ENCODE measurements at places on chromosomes 16 and 17.

- no peak overlapping the region for H3K4me3 ChIP-seq
- H3K27ac ChIP-seq: no peak overlapping the region
- H3K4me1 ChIP-seq: no peaks in the 10 kb centered on the region
- no peaks in the 10 kb centered on the region for H3K27me3 ChIP-seq
- no peaks in the 10 kb centered on the region for H3K36me3 ChIP-seq
- DNase-seq: peak; percentile 36
Measured at GRCh38 chr16:57519796-57520360, 16.5 kb downstream of the CCDC102A start.

- H3K27me3 ChIP-seq: peaks cover 14% of the 10 kb centered on the region
- H3K27ac ChIP-seq: no peak overlapping the region
- no peaks in the 10 kb centered on the region for H3K4me1 ChIP-seq
- no peak for DNase-seq
- H3K36me3 ChIP-seq: no peaks in the 10 kb centered on the region
Measured at GRCh38 chr16:27892879-27893278, 170.6 kb downstream of the GSG1L start.

DNA sequence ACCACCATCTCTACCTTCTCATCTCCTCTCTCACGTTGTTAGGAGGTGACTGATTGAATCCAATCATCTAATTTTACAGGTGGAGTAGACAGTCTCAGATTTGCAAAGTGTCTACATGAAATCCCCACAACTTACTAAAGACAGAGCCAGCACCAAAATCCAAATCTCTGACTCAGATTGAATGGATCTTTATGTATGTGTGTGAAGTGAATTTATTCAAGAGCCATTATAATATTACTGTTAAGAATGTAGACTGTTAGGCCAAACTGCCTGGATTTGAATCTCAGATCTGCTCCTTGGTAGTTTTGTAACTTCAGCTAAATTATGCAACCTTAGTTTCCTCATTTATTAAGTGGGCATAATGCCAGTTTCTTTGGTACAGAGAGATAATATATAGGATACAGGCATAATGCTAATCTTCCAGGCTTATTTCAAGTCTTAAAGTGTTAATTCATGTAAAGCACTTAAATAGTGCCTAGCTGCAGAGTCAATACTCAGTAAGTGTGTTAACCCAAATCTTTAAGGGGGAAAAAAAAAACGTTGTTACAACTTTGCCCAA lies 12.7 kb downstream of the CNEP1R1 start:
- H3K36me3 ChIP-seq: no peaks in the 10 kb centered on the region
- H3K27ac ChIP-seq: no peak overlapping the region
- H3K4me3 ChIP-seq: no peak overlapping the region

DNA sequence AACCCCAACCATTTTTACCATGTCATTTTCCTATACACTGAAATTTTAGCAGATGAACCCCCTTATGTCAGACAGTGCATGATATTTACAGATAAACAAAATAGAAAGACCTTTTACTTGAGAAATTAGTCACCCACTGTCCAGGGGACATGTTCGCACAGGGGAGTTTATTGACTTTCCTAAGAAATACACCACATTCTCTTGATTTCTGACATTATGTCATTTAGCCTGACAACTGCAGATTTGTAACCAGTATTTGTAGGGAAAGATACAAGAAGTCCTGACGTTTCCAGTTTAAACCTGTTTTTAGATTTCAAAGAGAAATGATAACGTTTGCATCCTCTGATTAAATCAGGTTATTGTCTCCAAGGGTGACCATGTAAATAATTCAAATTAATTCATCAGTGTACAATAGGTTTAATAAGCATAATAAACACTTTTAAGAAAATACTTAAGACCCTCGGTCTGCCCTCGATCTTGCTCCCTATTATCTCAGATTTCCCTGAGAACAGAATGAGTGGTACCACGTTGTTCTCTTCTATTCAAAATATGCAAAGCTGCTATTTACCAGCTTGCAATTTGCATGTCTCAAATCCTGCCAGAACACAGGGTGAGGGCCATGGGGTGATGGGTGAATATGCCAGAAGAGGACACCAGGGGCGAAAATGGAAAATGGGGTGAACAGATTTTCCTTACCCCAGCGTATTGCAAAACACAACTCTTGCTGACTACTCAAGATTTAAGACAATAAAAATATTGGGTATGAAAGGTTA lies 2.1 kb upstream of the LYRM9 start:
- no peak overlapping the region for H3K4me3 ChIP-seq
- H3K4me1 ChIP-seq: peaks cover 12% of the 10 kb centered on the region
- no peaks in the 10 kb centered on the region for H3K36me3 ChIP-seq
- H3K27me3 ChIP-seq: peaks cover 13% of the 10 kb centered on the region
- no peak overlapping the region for H3K27ac ChIP-seq

- H3K4me1 ChIP-seq: no peaks in the 10 kb centered on the region
- no peaks in the 10 kb centered on the region for H3K36me3 ChIP-seq
Measured at GRCh38 chr16:60681043-60681442, 1355.2 kb downstream of the CDH8 start.

DNA sequence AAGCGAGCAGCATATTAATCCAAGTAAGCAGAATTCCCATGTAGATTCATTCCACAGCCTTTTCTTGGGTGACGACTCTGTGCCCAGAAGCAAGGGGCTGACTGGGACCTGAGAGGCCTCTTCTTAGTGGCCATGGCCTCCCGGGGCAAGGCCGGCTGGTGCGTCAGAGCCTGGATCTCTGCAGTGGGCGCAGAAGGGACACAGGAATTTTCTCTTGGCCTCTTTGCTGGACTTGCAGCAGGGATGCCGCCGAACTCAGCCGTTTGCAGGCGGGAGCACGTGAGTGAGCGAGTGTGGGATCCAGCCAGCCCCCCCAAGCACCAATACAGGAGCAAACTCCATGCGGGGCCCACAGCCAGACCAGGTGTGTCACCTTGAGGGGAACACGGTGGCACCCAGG lies 151.8 kb downstream of the RPTOR start:
- H3K4me1 ChIP-seq: peaks cover 6% of the 10 kb centered on the region
- no peak overlapping the region for H3K27ac ChIP-seq
- H3K4me3 ChIP-seq: no peak overlapping the region
- DNase-seq: no peak

DNA sequence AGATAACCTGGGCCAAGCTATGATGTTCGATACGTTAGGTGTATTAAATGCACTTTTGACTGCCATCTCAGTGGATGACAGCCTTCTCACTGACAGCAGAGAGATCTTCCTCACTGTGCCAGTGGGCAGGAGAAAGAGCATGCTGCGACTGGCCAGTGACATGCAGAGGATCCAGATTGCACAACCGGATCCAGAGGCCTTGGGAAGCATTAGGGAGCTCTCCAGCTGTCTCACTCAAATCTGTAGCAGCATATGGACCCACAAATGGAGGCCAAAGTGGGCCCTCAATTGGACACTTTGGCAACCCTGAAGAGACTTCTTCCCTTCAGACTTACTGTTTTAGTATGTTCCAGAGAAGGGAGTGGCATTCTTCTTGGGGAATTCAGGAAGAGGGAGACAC lies 20.9 kb downstream of the PDZD9 start:
- no peak for DNase-seq
- H3K36me3 ChIP-seq: peaks cover 69% of the 10 kb centered on the region
- H3K27ac ChIP-seq: no peak overlapping the region

DNA sequence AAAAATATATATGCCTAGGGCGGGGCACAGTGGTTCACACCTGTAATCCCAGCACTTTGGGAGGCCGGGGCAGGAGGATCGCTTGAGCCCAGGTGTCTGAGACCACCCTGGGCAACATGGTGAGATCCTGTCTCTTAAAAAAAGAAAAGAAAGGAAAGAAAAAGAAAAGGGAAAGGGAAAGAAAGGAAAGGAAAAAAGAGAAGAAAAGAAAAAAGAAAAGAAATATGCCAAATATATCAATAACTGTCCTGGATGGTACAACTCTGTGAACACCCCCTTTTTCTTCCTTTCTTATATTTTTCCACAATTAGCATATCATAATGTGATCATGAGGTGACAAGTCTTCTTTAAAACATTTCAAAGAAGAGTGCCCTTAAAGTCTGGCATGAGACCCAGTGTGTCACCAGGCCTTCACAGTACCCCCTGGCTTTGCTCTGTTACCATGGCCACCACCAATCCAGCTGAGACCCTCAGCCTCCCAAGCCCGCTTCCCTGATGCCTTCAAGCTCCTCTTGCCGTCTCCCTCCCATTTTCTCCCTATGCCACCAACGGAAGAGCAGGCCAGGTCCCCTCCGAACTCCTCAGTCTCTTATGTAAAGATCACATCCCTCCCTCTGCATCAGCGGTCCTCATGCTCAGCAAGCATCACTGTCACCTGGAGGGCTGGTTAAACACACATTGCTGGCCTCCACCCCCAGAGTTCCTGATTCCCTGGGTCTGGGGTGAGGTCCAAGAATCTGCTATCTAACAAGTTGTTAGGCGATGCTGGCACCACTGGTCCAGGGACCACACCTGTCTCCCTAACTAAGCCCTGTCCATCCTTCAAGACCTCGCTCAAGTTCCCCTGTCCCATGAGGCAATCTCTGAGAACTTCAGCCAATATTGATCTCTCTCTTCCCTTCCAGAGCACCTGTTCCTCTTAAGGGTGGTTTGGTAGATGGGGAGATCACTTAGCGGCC lies 44.5 kb downstream of the CUEDC1 start:
- DNase-seq: no peak
- no peaks in the 10 kb centered on the region for H3K27me3 ChIP-seq
- no peak overlapping the region for H3K4me3 ChIP-seq
- no peaks in the 10 kb centered on the region for H3K36me3 ChIP-seq

- DNase-seq: no peak
- no peak overlapping the region for H3K27ac ChIP-seq
- no peaks in the 10 kb centered on the region for H3K27me3 ChIP-seq
- H3K36me3 ChIP-seq: no peaks in the 10 kb centered on the region
- no peaks in the 10 kb centered on the region for H3K4me1 ChIP-seq
Measured at GRCh38 chr16:64351121-64351520, 770.7 kb downstream of the CDH11 start.

GRCh38 chr17:70905796-70906195 lies 736.5 kb downstream of the KCNJ2 start:
- no peaks in the 10 kb centered on the region for H3K36me3 ChIP-seq
- no peaks in the 10 kb centered on the region for H3K4me1 ChIP-seq
- H3K27me3 ChIP-seq: no peaks in the 10 kb centered on the region
- no peak overlapping the region for H3K4me3 ChIP-seq
- no peak overlapping the region for H3K27ac ChIP-seq

GRCh38 chr17:76561332-76561731 lies 21.5 kb downstream of the PRCD start:
- peak overlapping the region; percentile 99 for H3K27ac ChIP-seq
- DNase-seq: no peak
- H3K4me3 ChIP-seq: peak overlapping the region; percentile 19
- no peaks in the 10 kb centered on the region for H3K27me3 ChIP-seq
- H3K36me3 ChIP-seq: peaks cover 16% of the 10 kb centered on the region

DNA sequence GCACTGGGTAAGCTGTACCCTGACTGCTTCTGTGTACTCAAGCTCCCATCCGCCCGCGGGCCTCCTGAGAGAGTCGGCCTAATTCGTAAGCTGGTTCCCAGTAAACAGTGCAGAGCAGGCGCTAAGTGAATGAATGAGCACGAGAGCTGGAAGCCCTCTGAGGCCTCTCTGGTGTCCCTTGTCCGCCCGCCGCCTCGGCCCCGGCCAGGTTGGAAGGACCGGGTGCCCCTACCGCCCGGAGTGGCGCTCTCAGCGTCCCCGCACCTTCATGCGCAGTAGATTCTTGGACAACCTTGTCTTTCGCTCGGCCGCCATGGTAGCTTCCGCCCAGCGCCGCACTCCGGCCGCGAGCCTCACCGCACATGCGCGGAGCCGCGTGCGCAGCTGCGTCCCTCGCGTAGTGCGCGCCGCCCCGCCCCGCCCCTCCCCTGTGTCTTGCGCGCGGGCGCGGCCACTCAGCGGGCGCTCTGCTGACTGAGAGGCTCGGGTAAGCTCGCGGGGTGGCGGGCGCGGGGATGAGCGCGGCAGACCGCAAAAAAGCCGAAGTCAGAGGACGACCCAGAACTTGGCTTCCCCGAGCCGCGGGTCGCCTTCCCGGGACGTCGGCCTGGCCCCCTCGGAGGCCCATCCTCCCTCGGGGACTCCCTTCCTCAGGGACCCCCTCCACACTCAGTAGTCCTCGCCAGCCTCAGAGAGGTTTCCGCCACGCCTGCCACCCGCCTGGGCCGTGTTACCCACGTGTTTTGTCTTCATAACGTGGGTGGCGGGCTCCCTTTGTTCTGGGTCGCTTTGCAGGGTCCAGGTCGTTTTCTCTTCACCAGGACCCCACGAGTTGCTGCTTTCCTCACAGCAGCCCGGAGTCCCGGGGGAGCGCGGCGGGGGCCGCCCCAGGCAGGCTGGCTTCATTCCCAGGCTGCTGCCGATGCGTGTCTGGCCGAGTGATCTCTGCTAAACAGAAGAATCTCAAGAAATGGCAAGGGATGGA lies at the start of gene MPHOSPH6:
Gene MPHOSPH6, minus strand, starts transcription at position 364 of the 985 bp plus-strand sequence. Its CDS starts 49 bp downstream, at position 315.
- H3K36me3 ChIP-seq: peaks cover 4% of the 10 kb centered on the region
- no peaks in the 10 kb centered on the region for H3K4me1 ChIP-seq

Measured in Panc1 (cell line).